ENCODE measurements at places on chromosomes 5 and 9.
A peak's percentile ranks its signal among the peaks of the same experiment; 100 is the strongest.

- peak; percentile 50 for DNase-seq
Measured at GRCh38 chr9:87276851-87277261, 220.8 kb upstream of the DAPK1 start.

GRCh38 chr5:83891261-83891660 lies 170.6 kb upstream of the HAPLN1 start:
- DNase-seq, result no peak

DNA sequence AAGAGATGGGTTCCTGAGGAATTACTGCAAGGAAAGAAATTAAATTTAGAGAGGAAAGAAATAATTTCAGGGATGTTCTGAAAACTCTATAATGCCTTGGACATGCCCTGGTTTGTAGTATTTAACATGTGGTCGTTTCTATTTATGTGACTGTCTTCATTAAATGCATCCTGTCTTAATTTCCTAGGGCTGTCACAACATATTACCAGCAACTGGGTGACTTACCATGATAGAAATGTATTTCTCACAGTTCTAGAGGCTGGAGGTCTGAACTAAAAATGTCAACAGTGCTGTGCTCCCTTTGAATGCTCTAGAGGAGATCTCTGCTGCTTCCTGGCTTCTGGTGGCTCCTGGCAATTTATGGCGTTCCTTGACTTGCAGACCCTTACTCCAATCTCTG lies 287.7 kb downstream of the FBXL7 start:
- DNase-seq, result no peak

DNA sequence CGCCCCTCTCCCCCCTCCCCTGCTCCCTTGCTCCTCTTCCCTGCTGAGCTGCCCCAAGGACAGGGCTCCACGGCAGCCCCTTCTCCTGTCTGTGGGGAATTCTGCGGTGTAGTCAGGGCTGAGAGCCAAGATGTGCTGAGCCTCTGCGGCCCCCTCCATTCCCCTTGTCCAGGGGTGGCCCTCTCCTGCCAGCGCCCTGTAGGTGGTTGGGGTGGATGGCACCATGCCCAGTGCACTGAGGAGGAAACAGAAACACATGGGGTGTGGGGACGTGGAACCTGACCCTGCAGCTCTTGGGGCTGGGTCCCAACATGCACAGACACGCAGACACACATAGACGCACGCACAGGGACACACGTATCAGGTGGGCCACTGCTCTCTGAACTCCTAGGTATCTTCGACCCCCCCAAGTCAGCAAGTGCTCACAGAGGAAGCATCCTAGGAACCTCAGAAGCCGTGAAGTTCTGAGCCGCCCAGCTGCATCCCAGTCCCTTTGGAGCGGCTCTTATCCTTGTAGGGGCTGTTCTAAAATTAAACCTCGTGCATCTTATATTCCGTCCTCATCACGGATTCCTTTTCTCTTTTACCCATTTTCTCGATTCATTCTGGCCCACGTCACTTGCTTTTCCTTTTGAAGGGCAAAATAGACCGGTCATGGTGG lies 64.8 kb downstream of the HMCN2 start:
- no peak for DNase-seq

GRCh38 chr5:120101771-120102170 lies 362.3 kb upstream of the PRR16 start:
- DNase-seq, result no peak

- DNase-seq, result no peak
Measured at GRCh38 chr5:169970911-169971765, 9.2 kb downstream of the INSYN2B start.

DNA sequence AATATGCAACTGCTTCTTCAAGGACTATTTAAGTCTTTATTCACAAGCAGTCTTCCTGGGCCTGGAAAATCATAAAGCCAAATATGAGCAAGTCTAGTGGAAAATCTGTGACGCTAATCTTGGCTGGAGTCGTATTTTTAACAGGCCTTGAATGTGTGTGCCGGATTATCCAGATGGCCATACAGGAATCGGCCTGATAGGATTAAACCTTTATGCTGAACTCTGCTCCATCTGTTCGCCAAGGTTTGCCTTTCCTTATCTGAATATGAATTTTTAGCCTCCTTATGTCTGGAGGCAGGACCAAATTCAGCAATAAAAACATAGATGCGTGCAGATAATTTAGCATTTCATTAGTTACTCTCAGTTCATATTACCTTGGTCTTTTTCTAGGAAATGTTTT lies 294.5 kb downstream of the EBF1 start:
- DNase-seq, result peak; percentile 82

GRCh38 chr5:123819833-123820232 lies 307.9 kb downstream of the CSNK1G3 start:
- DNase-seq, result no peak

- peak; percentile 11 for DNase-seq
Measured at GRCh38 chr5:133341296-133341695, 271.0 kb downstream of the FSTL4 start.

GRCh38 chr9:109560470-109561132 lies 62.5 kb upstream of the PTPN3 start:
- DNase-seq, result no peak

- DNase-seq, result no peak
Measured at GRCh38 chr5:3114467-3114866, 363.0 kb upstream of the IRX2 start.

- no peak for DNase-seq
Measured at GRCh38 chr5:111454776-111455175, 57.6 kb downstream of the STARD4 start.
